NCI-H2029 (cell line): ENCODE measurements at places on chromosomes 3 and 15.
A peak's percentile ranks its signal among the peaks of the same experiment; 100 is the strongest.

- DNase-seq, result peak; percentile 84
Measured at GRCh38 chr3:16079519-16079918, 95.0 kb upstream of the GALNT15 start.

- DNase-seq, result no peak
Measured at GRCh38 chr15:67865331-67865730, 25.5 kb upstream of the RNU6-1 start.

GRCh38 chr15:74422652-74423430, 10.9 kb downstream of the SEMA7A start:
- DNase-seq, result no peak

DNA sequence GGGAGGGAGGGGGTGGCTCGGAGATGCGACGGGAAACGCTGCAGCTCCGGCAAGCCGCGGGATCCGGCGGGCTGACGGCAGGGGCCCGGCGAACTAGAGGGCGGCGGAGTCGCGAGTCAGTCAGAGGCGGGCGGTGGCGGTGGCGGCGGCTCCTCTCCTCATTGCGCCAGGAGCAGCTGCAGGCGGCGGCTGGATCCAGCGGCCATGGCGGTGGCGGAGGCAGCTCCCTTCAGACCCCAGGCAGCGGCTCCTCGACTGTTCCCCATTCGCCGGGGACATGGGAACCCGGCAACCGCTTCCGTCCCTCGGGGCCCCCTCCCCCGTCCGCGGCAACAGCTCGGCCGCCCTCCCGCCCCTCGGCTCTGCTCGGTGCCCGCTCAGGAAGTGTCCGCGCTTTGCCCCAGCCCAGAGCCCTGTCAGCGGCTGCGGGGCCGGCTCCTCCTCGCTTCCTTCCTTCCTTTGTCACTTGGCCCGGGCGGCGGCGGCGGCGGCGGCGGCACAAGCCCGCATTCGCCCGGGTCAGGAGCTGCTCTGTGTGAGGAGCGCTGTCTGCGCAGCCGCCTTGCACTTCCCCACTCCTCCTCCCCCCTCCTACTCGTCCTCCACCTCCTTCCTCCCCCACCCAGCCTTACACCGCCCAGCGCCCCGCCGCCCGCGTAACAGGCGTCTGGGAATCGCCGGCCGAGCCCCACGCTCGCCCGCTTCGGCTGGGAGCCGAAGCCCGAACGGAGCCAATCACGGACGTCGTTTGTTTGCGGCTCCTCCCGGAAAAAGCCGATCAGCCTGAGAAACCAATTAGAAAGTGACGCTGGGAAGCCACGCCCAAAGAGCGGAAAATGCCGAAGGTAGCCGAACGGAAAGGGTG, at the start of gene GSK3B:
Gene GSK3B, minus strand, starts transcription at position 537 of the 865 bp plus-strand sequence. CDS start 1,013 bp downstream, outside the sequence.
- peak; percentile 79 for DNase-seq

- DNase-seq, result no peak
Measured at GRCh38 chr3:46449755-46450552, 14.8 kb downstream of the LTF start.

DNA sequence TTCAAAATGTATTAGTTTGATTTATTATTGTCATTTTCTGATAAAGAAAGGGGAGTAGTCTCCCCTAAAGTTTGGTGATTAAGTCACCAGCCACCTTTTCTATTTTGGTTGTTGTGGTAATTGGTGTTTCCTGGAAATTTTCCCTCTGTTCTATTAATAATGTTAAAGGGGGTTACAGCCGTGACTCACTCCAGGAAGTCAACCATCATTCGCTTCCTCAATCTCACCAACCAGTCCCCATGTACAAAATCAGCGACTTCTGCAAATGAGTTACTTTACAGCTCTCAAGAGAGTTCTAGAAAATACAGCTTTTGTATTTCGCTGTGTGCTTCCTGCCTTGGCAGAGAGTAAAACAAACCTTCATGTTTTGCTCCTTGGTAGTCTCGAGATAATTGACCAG, 285.1 kb downstream of the LPP start:
- DNase-seq, result no peak

- no peak for DNase-seq
Measured at GRCh38 chr3:99651531-99651930, 13.1 kb downstream of the COL8A1 start.

GRCh38 chr3:165459924-165460835, 264.0 kb upstream of the SLITRK3 start:
- DNase-seq, result no peak

- DNase-seq, result no peak
Measured at GRCh38 chr3:67858492-67858891, 204.1 kb upstream of the SUCLG2 start.

- DNase-seq, result no peak
Measured at GRCh38 chr3:39548282-39548681, 80.8 kb downstream of the MOBP start.

GRCh38 chr3:107268469-107268868, 108.8 kb upstream of the CCDC54 start:
- DNase-seq, result no peak

GRCh38 chr3:157574531-157574930, 71.3 kb upstream of the VEPH1 start:
- no peak for DNase-seq

- peak; percentile 3 for DNase-seq
Measured at GRCh38 chr15:97234851-97235610, 725.5 kb upstream of the ARRDC4 start.

- DNase-seq, result no peak
Measured at GRCh38 chr15:76033438-76033837, 21.2 kb upstream of the NRG4 start.

DNA sequence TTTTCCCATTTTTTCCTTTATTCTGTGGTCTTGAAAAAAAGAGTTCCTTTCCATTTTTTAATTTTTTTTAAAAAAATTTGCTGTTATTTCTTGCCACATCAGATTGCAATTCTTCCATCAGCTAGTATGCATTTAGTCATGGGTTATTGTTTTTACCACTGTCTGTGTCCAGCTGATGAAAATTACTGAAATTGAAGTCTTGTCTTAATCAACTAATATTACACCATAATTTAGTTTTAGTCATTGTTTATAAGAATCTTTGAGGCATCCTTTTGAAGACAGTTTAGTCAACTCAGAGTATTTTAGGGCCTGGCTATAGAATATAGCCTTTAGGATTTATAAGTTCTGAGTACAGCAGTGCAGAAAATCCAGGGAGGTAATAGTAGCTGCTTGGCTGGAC, 172.1 kb downstream of the LRTM1 start:
- DNase-seq, result no peak

DNA sequence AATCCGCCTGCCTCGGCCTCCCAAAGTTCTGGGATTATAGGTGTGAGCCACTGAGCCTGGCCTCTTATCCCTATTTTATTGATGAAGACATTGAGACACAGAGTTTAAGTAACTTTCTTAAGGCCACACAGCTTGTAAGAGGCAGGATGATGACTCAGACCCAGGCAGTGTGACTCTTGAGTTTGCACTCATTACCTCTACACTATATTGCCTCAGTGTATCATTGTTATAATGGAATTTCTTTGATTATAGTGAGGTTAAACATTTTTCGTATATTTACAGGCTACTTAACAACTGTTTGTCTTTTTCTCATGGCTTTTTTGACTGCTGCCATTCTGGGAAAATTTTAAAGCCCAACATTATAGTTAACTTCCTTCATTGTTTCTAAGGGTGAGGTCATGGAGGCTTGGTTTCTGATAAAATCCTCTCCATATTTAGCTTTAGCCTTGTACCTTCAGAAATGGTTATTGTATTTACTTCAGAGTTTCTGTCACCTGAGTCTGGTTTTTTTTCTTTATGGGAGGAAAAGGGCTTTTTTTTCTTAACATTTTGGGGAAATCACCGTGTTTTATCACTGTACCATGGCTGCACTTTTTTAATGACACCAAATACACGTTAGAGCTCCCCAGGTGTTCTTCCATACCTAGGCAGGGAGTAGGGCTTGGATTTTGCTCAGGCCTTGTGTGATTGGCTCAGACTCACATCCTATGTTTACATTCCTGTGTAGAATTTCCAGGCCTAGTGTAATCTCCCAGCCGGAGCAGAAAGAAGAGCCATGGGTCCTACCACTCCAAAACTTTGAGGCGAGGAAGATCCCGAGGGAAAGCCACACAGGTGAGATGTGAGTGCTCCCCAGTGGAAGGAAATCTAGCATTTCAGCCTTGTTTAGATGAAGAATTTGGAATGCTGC, 6.3 kb downstream of the ZNF774 start:
- DNase-seq, result no peak

- DNase-seq, result no peak
Measured at GRCh38 chr3:186625600-186626042, 12.8 kb downstream of the AHSG start.

GRCh38 chr3:69999140-70000027, at the start of gene SAMMSON:
Gene SAMMSON (plus strand): TSS chr3:69999733.
- DNase-seq, result peak; percentile 81
